ENCODE measurements at places on chromosomes 5 and 9.

GRCh38 chr9:33453286-33453860 lies 6.0 kb upstream of the AQP3 start:
- no peak for DNase-seq

DNA sequence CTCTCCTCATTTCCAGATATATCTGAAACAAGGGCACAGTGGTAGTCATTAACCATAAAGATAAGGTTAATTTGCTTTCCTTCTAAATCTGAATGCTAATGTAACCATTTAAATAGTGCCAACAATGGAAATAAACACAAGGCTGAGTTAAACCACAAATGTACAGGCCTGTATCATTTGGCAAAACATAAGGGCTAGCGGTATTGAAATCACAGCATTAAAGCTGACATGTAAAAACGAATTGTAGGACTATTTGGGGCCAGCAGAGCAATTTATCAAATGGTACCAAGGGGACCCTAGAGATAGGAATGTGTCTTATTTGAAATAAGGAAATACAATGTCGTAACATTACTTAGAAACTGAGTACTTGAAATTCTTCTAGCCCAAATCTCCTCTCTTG lies 247.5 kb upstream of the RPS23 start:
- no peak for DNase-seq

GRCh38 chr9:101022704-101023103 lies 5.8 kb upstream of the PLPPR1 start:
- DNase-seq, result no peak

DNA sequence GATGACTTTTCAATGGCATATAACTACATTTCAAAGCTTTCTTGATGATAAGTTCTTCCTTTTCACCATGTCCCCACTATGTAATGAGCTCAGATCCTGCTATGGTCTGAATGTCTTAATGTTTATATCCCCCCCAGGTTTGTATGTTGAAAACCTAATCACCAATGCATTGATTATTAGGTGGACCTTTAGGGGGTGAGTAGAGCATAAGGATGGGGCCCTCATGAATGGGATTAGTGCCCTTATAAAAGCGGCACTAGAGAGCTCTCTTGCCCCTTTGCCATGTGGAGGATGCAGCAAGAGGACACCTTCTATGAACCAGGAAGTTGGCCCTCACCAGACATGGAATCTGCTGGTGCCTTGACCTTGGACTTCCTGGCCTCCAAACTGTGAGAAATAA lies 316.8 kb downstream of the ARHGEF28 start:
- DNase-seq, result no peak

- no peak for DNase-seq
Measured at GRCh38 chr5:52840277-52841050, 52.7 kb downstream of the ITGA1 start.

GRCh38 chr9:121363622-121363961 lies 6.5 kb downstream of the STOM start:
- no peak for DNase-seq
